ENCODE measurements at places on chromosomes 7 and 10.

DNA sequence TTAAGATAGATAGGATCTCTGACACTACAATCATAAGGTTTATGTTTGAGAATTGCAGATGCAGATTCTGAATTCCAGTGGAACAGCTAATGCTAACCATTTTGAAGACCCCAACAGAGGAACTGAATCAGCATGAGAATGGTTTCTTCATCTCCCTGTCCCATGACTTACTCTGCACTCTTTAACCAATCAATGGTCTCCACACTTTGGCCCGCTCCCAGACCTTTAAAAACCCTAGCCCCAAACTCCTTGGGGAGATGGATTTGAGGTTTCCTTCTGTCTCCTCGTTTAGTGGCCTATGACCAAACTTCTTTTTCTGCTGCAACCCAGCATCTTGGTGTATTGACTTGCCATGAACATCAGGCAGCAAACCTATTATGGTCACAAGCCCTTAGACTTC, 804.9 kb downstream of the LRMDA start:
- DNase-seq = no peak

DNA sequence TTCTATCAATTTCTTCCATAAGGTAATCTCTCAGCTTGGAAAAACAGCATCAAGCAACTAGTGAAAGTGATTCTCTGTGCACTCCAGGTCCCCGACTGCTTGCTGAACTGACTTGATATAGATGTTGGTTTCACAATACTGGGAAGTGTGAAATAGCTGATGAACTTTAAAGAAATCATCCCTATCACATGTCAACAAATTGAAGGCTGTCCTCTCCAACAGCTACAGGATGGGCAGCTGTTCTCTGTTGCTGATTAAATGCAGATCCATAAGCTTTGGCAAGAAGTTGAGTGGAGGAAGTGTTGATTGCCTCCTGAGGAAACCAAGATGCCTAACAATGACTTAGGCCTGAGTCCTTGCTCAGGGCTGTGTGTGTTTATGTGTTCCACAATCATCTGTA, 130.4 kb upstream of the GDF10 start:
- DNase-seq = no peak

DNA sequence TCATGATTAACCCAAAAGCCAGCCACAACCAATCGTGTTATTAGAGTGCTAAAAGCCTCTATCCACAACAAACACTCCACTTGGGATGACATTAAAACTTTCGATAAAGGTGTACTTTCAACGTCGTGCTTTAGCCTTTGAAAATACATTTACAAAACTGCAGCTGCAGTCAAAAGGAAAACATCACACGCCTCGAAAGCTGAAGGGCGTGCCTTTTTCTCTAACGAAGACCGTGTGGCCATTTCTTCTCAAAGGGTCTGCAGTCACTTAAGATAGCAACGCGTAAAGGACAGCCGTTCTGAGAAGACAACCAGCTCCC, 1.1 kb downstream of the ARHGAP12 start:
- no peak for DNase-seq

- no peak for DNase-seq
Measured at GRCh38 chr10:23676296-23676695, 237.4 kb downstream of the OTUD1 start.

Data from GM10248 (cell line).